ENCODE measurements at places on chromosomes 11 and 22. TPM values are rescaled to one million over a fixed set of nuclear protein-coding genes. Genes with fewer than 3 reads are reported as not detected.

PGA5 gene
- not detected for total RNA-seq

BRD1 gene
- 18.8 TPM for total RNA-seq

MN1 gene
- total RNA-seq = 10.7 TPM

NRGN gene
- total RNA-seq = 4.4 TPM

RAB38 gene
- total RNA-seq = 75.2 TPM

DNAJB13 gene
- not detected for total RNA-seq

SHISAL1 gene
- total RNA-seq = 0.03 TPM

SPON1 gene
- total RNA-seq = not detected

CADM1 gene
- total RNA-seq = 49.0 TPM
